A549 treated with GW870086 at 1 μM for 4 hours (cell line): ENCODE measurements at places on chromosomes 11 and 22. TPM values are rescaled to one million over a fixed set of nuclear protein-coding genes. Genes with fewer than 3 reads are reported as not detected.

IRF7 gene
- total RNA-seq: 5.8 to 8.1 TPM (median 5.9 TPM) in 5 replicates

ELFN2 gene
- 5.9 to 8.8 TPM (median 7.0 TPM) in 5 replicates for total RNA-seq

SMIM35 gene
- not detected in 5 replicates for total RNA-seq

TRIM22 gene
- total RNA-seq: 0.58 to 2.2 TPM (median 0.89 TPM) in 5 replicates

INPP5J gene
- total RNA-seq: 0.46 to 0.57 TPM (median 0.51 TPM) in 5 replicates
